ENCODE measurements at places on chromosomes 4 and X.

DNA sequence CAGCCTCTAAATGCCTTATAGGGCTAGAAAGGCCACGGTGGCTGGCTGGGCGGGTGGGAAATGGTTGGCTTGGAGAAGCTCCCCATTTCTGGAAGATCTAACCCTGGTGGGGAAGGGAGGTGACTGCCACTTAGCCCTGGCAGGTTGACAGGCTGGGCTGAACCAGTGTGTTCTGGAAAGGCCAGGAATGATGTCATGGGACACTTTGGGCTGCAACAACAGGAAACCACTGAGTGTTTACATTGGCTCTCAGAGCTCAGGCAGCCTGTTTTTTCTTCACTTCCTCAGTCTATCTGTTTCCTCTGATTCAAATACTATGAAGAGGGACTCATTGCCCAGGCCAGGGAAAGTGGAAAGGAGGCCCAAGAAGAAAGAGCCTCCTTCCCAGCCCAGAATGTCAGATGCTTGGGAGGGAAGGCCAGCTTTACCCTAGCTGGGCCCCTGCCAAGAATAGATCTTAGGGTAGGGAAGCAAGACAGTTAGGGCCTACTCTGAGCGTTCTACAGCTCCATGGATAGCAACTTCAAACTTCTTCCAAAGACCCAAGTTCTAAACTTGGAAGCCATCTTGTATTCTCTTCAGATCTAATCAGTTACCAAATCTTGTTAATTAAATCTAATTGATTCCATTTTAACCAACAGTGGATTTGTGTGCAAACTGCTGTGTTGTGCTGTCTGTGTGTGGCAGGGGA, 65.8 kb upstream of the MSN start:
- peak; percentile 32 for DNase-seq

DNA sequence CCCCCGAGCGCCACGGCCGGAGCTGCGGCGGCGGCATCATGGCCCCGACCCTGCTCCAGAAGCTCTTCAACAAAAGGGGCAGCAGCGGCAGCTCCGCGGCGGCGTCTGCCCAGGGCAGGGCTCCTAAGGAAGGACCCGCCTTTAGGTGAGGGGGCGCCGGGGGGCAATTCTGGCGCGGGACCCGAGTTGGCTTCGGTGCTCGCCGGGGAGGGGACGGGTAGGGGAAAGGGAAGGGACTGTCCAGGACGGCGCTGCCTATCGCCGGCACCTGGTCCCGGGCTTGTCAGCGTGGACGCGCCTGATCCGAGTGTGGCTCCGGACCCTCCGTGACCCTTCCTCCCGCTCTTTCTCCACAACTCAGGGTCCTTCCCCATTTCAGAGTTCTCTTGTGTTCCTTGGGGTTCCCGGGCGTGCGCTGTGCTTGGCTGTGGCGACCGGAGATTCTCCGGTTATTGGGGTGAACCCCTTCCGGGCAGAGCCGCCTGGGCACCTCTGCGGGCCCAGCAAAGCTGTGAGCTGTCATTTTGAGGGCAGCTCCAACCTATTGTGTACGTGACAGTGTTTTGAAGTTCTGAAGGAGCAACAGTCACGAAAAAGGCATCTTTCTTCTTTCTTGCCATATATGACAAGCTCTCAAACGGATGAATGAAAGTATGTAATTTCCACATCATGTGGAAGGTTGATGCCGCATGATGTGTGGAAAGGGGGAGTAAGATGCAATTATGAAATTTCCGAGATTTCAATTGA, 522 bp downstream of the FNIP2 start:
- peak; percentile 29 for DNase-seq

DNA sequence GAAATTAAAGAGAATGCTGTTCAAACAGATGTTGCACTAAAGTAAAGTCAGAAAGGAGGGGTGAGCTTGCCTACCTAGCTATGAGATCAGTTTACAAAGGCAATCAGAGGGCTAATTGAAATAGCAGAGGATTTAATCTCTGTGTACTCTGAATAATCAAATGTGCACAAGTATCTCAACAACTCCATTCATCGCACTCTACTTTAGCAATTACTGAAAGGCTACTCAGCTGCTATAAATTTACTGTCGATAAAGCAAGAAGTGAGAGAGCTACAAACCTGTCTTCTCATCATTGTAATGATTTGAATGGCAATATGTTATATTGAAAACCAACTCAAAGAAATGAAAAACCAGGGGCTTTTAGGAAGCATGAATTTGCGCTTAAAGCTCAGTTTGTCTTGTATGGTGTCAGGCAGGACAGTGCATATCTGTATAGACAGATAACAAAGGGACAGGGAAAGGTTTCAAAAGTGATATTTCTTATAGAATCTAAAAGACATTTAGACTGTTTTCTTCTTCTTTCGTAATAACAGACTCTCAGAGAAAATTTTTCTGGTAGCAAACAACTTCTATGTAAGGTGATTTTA, 34.8 kb downstream of the GC start:
- DNase-seq: no peak

- peak; percentile 15 for DNase-seq
These were observed 147.7 kb downstream of the SH3KBP1 start for GRCh38 chrX:19739683-19740082.

GRCh38 chrX:132875650-132876522, 82.5 kb downstream of the HS6ST2 start:
- DNase-seq: no peak

DNA sequence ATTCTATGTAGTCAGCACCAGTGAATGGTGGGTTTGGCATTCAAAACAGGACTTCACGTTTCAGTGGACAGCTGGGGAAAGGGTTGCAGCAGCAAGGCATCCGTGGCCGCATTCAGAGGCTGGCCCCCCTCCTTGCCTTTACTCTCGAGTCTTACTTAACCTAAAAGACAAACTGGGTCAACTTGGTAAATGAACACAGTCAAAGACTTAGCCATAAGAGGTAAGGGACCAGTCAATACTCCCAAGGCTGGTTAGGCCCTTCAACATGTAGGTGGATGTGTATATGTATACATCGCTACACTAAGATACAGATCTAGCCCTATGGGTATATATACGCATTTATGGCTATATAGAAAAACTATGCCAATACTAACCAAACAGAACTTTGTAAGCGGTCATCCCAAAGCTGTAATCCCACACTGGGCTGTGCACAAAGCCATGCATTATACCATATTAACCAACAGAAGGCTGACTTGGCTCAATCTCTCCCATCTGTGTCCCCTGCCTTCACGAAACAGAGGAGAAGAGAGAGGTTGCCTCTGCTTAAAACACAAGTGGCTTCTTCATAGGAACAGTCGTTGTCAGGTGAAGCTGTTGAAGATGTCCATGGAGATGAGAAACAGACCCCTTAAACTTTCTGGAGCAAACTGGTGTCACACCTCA, 61.9 kb downstream of the TSC22D3 start:
- DNase-seq: peak; percentile 29

GRCh38 chrX:3420316-3420715, 73.9 kb upstream of the MXRA5 start:
- DNase-seq: no peak

GRCh38 chr4:102988429-102989020, 31.0 kb downstream of the SLC9B1 start:
- no peak for DNase-seq

Data from T-cell (primary cell).